ENCODE measurements at places on chromosomes 3 and 15.

DNA sequence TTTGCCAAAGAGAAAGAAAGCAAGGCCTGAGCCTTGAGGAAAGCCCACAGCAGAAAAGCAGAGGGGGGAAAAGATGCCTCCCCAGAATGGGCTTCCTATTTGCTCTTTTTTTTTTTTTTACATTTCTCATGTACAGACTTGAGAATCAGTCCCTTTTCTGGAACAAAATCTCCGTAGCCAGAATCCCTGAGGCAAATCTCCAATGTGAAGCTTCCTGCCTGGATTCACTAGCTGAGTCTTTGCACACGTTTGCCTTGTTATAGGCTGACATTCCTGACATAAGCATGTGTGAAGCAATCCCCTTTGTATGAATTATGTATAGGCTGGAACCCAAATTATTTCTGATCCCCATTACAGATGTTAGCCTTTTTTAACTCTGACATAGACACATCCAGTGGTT lies 52.2 kb upstream of the ACTL6A start:
- DNase-seq, result no peak

- DNase-seq, result no peak
Observed at GRCh38 chr15:81334768-81335435, 11.0 kb upstream of the STARD5 start.

GRCh38 chr3:129473067-129473768 lies 33.2 kb downstream of the IFT122 start:
- no peak for DNase-seq

GRCh38 chr3:70716832-70717231 lies 404.4 kb upstream of the MDFIC2 start:
- DNase-seq, result no peak

DNA sequence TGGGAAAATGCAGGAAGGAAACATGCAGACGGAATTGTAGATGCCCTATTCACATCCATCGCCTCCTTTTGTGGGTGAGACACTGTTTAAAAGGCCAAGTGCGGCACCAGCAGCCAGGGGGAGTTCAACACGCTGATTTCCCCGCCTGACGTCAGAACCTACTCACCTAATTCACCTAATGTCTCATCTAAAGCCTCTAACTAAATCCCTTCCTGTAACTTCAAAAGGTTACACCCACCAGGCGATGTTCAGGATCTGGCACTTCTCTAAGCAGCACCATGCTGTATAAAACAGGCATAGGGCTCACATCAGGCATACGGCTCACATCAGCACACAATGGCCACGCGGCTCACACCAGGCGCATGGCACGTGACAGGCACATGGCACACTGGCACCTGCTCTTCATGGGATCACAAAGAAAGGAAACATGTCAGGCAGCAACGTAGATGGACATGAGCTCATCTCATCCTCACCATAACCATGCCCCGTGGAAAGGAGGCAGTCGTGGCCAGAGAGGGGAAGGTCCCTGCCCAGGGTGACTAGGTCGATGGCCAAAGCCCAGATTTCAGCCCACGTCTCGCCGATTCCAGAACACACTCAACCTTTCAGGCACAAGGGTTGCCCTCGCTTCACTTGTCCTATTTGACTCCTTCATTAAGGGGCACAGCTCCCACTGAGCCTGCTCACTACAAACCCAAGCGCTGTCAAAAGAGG lies 21.7 kb downstream of the XXYLT1 start:
- DNase-seq, result no peak

GRCh38 chr3:17129556-17129955 lies 244.8 kb downstream of the PLCL2 start:
- no peak for DNase-seq

- no peak for DNase-seq
Observed at GRCh38 chr15:42819786-42820185, 82.9 kb upstream of the CDAN1 start.

GRCh38 chr3:197680955-197681521 lies 55.7 kb downstream of the RUBCN start:
- DNase-seq, result no peak

DNA sequence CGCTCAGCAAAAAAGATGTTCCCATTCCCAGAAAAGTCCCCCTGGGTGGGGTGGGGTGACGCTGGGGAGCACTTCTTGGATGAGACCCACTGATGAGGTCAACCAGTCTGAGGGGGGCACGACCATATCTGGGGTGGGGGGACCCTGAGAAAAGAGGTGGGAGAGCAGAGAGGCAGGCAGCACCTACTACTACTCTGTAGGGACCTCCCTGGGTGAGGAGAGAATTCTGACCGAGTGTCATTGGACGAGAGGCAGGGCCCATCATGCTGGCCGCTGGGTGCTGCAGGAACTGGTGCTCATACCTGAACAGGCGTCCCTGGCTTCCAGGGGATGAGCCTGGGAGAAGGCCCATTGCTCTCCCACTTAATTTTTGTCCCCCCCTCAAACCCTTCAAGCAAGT lies 158.8 kb downstream of the KLF13 start:
- no peak for DNase-seq

DNA sequence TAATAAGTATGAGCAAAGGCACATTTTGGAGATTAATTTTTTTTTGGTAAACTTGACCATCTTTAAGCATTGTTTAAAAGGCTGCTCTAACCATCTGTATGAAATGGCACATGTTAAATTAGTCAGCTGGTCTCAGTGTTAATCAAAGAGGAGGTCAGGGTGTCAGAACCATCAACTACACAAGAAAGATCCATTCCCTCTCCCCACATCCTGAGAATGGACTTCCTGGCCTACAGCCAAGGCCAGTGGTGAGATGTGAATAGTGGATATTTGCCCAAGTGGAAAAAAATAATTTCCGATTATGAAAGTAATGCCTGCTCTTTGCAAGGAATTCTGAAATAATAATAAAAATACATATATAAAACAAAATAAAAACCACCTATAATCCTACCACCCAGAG lies 641.7 kb downstream of the NR2F2 start:
- DNase-seq, result no peak

DNA sequence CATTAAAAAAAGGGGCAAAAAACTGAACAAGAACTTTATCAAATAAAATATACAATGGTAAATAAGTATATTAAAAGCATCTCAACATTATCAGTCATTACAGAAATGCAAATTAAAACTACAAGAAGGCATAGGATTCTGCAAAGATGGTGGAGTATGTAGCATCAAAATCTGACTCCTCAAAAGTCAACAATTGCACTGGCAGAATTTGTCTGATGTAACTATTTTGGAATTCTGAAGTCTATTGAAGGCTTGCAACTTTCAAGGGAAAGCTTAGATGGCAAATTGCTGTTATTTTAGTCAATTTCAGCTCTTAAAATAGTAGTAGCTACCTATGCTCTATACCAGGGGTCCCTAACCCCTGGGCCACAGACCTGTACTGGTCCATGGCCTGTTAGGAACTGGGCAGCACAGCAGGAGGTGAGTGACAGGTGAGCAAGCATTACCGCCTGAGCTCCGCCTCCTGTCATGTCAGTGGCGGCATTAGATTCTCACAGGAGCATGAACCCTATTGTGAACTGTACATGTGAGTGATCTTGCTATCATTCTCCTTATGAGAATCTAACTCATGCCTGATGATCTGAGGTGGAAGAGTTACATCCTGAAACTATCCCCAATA lies 107.6 kb downstream of the TGFBR2 start:
- DNase-seq, result no peak

GRCh38 chr3:3209714-3210113 lies 30.2 kb upstream of the CRBN start:
- no peak for DNase-seq

DNA sequence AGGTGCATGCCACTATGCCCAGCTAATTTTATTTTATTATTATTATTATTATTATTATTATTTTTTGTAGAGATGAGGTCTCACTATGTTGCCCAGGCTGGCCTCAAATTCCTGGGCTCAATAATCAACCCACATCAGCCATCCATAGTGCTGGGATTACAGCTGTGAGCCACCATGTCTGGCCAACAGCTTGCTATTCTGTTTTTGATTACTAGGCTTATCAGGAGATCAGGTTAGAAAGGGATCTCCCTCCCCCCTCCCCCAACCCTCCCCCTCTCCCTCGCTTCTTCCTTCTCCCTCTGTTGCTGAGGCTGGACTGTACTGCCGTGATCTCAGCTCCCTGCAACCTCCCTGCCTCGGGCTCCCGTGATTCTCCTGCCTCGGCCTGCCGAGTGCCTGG lies 8.6 kb downstream of the CLN6 start:
- no peak for DNase-seq

- no peak for DNase-seq
Observed at GRCh38 chr3:101824702-101825101, 24.6 kb upstream of the NFKBIZ start.

DNA sequence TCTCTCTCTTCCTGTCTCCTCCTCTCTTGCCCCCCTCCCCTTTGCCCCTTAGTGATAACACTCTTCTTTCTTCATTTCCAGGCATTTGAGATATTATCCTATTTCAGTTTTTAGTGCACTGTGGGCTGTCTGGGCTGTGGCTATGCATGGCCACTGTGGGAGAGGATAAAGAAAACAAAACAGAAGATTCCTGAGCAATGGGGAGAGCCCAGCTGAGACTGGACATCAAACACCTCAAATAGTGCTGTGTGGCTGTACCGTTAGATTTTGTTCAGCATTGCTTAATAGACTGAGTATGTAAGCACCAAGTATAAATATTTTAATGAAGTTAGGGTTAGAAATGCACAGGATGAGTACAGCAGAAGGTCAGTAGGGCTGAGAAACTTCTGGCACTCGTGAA lies 7.9 kb upstream of the GBE1 start:
- DNase-seq, result no peak

GRCh38 chr3:60912876-60913275 lies 338.4 kb downstream of the FHIT start:
- DNase-seq, result no peak

- DNase-seq, result no peak
Observed at GRCh38 chr3:64410226-64410625, 185.0 kb upstream of the PRICKLE2 start.
